ENCODE measurements at places on chromosomes 3 and 15.

GRCh38 chr3:24088782-24089181 lies 143.7 kb downstream of the NR1D2 start:
- DNase-seq, result no peak

- no peak for DNase-seq
These were observed 363.2 kb upstream of the NAALADL2 start for GRCh38 chr3:174495928-174496327.

DNA sequence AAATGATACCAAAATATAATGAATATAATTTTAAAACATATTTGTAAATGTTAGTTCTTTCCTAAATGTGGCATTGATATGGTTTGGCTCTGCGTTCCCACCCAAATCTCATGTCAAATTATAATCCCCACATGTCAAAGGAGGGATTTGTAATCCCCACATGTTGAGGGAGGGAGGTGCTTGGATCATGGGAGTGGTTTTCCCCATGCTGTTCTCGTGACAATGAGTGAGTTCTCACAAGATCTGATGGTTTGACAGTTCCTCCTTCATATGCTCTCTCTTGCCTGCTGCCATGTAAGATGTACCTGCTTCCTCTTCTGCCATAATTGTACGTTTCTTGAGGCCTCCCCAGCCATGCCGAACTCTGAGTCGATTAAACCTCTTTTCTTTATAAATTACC lies 12.0 kb downstream of the CGGBP1 start:
- DNase-seq, result no peak

GRCh38 chr15:74604983-74605794 lies 10.4 kb upstream of the CLK3 start:
- no peak for DNase-seq

DNA sequence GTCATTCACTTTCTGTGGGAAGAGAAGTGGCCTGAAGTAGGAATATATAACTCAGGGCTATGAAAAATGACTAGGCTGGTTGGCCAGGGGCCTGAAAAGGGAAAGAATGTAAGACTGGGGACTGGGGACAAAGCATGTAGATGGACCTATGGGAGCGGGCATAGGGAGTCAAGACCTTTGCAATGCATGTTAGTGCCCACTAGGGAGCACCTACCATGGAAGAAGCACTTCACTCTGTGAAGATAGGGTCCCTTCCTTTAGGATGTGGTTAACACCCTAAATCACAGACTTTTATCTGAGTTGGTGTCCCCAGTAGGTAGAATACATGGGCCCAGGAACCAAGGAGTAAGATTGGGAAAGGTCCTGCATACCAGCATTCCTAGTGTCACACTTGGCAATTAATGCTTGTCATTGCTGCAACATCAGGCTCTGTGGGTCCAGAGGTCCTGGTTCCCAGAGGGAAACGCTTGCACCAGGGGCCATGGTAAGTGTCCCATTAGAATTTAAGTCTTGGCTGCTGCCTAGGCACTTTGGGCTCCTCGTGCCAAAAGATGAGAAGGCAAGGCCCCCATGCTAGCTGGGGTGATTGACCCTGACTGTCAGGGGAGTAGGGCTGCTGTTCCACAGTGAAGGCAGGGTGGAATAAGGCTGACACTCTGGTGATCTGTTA lies 79.6 kb downstream of the CRYGS start:
- no peak for DNase-seq

- DNase-seq, result no peak
These were observed 14.5 kb upstream of the KBTBD12 start for GRCh38 chr3:127900536-127900935.

GRCh38 chr15:77507143-77507897 lies 86.6 kb downstream of the HMG20A start:
- DNase-seq, result no peak

DNA sequence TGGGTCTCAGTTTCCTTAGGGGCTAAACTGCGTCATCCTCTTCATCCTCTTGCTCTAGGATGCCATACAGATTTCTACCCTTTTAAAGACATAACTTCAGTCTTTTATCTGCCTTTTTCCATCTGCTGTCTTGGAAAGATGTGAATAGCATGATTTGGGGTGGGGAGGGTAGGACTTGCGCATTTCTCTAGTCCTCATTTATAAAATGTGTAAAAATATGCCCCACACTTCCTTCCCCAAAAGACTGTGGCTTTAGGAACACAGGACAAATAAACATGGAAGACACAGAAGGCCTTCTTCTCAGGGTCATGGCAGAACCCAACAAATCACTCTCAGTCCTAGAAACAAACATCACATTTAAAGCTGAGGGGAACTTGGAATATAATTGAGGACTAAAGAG lies 48.4 kb upstream of the BCL6 start:
- no peak for DNase-seq

GRCh38 chr15:68083463-68083862 lies 29.3 kb downstream of the PIAS1 start:
- DNase-seq, result no peak

DNA sequence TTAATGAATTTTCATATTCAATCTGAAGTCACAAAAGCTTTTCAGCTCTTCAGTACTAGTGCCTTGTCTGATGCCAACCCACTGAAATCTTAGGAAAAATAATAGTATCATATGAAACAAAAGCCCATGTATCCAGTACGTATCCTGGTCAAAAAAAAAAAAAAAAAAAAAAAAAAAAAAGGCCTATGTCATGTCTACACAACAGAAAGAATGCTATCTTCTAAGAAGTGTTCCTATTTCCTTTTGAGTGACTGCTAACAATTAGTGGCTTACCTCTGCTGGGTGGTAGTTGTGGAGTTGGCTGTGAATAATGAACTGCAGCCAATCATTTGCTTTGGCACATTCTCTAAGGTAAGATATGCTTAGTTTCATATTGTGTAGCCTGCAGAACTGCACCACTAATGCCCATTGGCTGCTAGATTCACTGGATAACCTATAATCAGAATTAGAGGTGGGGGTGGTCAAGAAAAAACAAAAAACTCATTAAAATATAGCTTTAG lies 59.6 kb downstream of the EIF3J start:
- DNase-seq, result no peak

DNA sequence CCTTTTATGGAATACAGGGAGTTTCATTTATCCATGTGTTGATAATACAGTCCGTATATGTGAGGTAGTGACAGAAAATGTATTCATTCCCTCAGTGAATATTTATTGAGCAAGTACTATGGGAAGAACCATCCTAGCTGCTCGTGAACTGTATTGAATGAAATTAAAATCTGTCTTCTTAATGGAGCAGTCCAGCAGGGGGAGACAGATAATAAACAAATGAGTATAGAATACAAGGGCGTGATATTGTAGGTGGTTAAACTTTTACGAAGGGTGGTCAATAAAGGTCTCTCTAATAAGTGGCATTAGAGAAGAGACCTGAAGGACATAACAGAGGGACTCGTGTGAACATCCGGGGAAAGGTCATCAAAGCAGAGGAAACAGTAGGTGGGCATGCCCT lies 62.7 kb upstream of the OSTN start:
- DNase-seq, result no peak

DNA sequence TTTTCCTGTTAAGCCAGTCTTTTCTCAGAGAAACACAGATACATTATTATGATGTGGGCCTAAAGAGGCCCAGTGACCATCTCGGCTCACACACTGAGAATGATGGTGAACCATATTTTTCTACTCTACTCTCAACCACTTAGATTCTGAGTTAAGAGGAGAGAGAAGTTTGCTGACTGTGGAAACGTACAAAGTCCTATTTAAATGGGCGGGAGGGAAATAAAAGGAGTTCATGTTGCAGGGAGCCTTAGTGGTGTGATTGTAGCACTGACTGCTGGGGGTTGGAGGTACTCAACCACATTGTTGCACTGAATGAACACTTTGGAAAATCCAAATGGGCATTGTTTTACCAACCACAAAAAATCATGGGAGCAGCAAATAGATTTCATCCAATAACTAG lies 51.0 kb downstream of the ATP8B4 start:
- no peak for DNase-seq

- no peak for DNase-seq
These were observed 2.5 kb downstream of the EPHB3 start for GRCh38 chr3:184563941-184564684.

DNA sequence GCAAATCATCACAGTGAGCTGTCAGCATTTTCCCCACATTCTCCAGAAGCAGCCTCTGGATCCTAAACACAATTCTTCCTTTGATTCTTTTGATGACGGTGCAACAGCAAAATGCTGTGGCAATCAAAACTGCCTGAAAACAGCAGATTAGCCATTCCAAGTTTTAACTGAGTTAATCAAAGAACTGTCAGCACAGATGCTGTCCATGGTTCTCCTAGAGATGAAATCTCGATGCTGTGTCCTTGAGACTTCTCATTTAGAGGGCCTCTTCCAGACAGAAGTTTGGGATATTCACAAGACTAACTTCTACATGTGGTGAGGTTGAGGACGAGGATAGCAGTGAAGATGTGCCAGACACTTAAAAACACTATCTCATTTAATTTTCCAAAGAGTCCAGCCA lies 50.4 kb upstream of the GYG1 start:
- no peak for DNase-seq

- DNase-seq, result no peak
These were observed 23.2 kb upstream of the LCTL start for GRCh38 chr15:66588971-66589370.

- DNase-seq, result no peak
These were observed 7.6 kb upstream of the THBS1 start for GRCh38 chr15:39573287-39573686.

DNA sequence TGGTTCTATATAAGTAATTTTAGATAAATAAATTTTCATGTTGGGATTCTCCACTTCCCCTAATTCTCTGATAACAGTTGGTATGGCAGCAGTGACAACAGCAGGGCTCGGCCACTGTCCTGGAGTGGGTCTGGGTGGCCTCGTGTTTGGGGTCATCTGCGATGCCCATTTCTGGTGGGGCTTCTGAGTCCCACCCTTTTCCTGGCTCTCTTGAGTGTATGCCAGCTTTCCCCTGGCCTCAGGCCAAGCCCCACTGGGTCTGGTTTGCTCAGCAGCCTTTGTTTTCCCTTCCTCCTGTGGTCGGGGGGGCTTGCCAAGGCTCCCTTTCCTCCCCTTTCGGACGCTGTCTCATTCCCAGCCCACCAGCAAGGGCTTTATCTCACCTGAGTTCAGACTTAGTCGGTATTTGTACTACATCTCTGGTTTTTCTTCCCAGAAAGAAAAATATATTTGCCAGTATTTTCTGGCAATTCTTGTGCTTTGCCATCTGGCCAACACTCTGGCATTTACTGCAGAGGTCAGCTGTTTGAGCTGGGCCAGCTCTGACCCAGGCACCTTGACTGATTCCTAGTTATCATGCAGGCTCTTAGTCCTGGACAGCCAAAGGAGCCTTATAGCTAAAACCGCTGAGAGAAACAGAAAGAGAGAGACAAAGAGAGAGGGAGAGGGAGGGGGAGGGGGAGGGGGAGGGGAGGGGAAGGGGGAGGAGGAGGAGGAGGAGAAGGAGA lies 35.2 kb downstream of the MYZAP start:
- no peak for DNase-seq

GRCh38 chr3:114444216-114444615 lies 150.4 kb downstream of the TIGIT start:
- no peak for DNase-seq

DNA sequence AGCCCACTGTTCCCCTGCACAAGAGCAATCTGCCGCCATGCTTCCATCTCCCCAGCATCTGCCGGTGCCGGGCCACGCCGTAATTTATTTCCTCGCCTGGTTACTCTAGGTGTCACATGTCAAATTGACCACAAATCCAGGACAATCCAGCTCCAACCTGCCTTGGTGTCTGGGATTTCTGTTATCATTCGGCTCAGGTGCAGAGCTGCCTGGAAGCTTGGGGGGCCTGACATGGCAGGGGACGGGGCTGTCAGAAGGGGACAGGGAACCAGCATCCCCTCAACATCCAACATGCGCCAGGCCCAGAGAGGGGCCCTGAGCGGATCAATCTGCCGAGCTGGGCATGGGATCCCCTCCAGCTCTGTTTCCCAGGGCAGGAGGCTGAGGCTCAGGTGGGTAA lies 47.9 kb downstream of the HMCES start:
- no peak for DNase-seq

DNA sequence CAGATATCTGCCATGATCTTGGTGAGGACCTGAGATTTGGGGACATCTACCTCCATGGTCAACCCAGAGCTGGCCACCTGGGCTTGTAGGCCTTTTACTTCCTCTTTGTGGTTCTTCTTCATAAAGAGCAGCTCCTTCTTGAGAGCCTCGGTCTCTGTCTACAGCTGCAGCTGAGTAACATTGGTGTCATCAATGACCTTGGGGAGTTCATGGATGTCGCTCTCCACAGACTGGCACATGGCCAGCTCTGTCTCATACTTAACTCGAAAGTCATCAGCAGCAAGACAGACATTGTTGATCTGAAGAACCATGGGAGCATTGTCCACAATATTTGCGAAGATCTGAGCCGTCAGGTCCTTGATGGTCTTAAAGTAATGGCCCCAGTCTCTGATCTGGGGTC lies 15.7 kb upstream of the RASA2 start:
- no peak for DNase-seq

GRCh38 chr3:120182613-120183511 lies 88.6 kb upstream of the GSK3B start:
- DNase-seq, result no peak

GRCh38 chr3:146052791-146053310 lies 108.1 kb downstream of the PLOD2 start:
- DNase-seq, result no peak

GRCh38 chr3:134237454-134238145 lies 13.1 kb downstream of the RYK start:
- no peak for DNase-seq

DNA sequence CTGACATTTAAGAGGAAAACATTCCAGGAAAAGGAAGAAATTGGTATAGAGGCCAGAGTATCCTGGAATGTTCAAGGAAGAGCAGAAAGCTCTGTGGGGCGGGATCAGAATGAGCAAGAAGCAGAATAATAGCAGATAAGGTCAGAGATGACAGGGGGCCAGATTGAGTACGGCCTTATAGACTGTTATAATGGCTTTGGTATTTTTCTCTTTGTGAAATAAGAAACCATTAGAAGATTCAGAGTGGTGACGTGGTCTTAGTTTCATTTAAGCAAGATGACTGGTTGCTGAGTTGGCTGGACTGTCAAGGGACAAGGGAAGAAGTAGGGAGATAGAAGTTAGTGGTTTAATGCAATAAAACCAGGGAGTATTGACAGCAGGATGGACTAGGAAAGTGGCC lies 218.3 kb upstream of the SOX2 start:
- DNase-seq, result no peak

DNA sequence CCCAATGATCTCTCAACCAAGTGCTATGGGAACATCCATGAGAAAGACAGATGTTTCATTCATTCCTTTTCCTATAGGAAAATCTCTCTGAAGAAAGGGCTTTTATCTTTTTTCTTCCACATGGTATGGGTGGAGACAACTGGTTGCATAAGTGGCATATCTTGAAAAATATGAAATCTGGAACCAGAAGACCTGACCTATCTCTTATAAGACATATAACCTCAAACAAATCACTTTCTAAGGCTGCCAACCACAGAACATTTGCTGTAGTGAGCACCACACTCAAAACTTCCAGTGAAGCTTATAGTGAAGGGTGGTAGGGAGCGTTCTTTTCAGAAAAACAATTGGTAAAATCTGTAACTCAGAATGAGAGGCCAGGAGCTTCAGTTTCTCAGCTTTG lies 58.5 kb downstream of the SHQ1 start:
- DNase-seq, result no peak

DNA sequence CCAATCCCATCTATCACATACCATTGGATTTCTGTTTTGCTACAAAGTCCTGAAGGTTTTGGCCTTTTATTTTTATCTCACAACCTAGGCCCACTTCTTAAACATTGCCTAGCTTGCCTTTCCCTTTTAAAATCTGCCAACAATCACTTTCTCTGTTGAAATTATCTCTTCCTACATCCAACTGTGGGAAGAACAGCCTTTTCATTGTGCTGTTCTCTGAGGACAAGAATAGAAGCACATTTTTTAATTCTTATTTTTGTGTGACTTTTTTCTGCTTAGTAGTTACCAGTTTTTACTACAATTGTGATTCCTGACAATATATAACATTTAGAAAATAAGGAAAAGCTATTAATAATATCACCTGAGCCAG lies 159.2 kb downstream of the CNTN6 start:
- DNase-seq, result no peak

Measured in activated naive CD4-positive, alpha-beta T cell (primary cell).